Thyroid gland (tissue), 4 donors: ENCODE measurements at places on chromosomes 3 and 15. TPM values are rescaled to one million over a fixed set of nuclear protein-coding genes. Genes with fewer than 3 reads are reported as not detected.

DNA sequence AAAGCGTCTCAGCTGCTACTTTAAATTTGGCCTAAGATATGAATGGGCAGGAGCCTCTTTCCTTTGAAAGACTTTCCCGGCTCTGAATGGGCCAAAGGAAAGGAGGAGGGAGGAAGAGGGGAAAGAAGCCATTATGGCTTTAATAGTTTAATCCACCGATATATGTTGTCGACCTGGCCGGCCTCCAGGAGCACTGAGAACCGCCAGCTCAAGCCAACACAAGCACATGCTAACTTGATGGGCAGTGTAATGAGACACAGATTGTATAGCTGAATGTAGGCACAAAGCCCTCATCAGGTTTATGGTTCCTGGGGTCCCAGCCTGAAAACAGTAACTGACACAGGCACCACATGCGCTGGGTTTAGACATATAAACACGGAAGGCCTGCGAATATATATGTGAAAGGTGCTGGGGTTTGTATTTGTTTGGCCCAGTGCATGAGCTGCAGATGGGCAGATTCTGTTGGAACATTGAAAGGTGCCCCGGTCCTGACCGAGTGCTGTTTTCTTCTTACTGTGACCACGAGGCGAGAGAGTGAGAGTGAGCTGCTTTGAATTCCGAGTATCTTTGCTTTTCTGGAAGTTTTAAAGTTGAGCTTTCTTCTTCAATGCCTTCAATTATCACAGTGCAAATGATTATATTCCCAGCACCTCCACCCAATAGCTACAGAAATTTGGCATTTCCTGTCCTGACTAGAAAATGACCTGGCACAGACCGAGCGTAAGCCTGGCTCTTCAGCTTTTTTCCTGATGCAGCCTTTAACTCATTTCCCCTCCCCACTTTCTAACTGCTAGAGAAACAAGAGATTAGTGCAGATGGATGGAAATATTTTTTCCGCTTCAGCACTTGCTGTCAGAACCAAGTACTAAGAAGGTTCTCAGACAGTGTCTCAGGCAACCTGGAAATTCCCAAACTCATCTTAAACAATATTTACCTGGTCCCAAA, 267.3 kb downstream of the RORA start:
- no peak overlapping the region for H3K4me3 ChIP-seq
- peaks cover 10% of the 10 kb centered on the region for H3K4me1 ChIP-seq
- H3K36me3 ChIP-seq = no peaks in the 10 kb centered on the region
- no peaks in the 10 kb centered on the region for H3K27me3 ChIP-seq

DNA sequence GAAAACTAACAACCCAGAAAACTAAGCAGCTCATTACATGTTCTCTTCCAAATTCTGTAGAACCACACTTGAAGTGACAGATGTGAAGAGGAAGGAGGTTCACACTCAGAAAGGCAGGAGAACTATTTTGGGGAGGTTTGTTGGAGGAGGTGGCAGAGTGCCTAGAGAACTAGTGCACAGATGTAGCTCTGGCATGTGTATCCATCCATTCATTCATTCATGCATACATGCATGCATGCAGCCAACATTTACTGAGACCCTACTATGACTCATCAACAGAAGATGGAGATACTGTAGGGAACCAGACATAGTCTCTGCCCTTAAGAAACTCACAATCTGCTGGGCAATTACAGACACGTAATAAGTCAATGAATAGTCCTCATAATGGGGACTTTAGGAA, 116.7 kb downstream of the ERC2 start:
- no peaks in the 10 kb centered on the region for H3K36me3 ChIP-seq
- no peak overlapping the region for H3K27ac ChIP-seq
- H3K27me3 ChIP-seq = no peaks in the 10 kb centered on the region
- DNase-seq = no peak
- no peaks in the 10 kb centered on the region for H3K4me1 ChIP-seq

DNA sequence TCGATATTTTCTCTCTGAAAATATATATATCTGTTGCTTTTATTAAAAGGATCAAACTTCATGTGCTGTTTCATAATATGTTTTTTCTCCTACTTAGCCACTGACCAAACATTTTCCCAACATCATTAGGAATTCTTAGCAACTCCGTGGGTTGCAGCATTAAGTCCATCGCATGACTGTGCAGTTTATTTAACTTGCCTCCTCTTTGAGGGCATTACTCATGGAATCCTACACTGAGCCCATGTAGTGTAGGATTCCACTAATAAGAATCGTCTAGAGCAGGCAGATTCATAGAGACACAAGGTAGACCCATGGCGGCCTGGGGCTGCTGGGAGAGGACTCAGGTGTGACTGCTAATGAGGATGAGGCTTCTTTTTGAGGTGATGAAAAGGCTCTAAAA, 49.3 kb downstream of the CMTM6 start:
- H3K27ac ChIP-seq = no peak overlapping the region
- peaks cover 5% of the 10 kb centered on the region for H3K4me1 ChIP-seq
- no peak overlapping the region for H3K4me3 ChIP-seq

- H3K27me3 ChIP-seq = no peaks in the 10 kb centered on the region
- H3K27ac ChIP-seq = no peak overlapping the region
- H3K4me1 ChIP-seq = no peaks in the 10 kb centered on the region
- DNase-seq = no peak
- no peaks in the 10 kb centered on the region for H3K36me3 ChIP-seq
These were observed 2.8 kb downstream of the NUP210 start for GRCh38 chr3:13417166-13417947.

Gene GPR62
- 1.8 TPM for total RNA-seq

DNA sequence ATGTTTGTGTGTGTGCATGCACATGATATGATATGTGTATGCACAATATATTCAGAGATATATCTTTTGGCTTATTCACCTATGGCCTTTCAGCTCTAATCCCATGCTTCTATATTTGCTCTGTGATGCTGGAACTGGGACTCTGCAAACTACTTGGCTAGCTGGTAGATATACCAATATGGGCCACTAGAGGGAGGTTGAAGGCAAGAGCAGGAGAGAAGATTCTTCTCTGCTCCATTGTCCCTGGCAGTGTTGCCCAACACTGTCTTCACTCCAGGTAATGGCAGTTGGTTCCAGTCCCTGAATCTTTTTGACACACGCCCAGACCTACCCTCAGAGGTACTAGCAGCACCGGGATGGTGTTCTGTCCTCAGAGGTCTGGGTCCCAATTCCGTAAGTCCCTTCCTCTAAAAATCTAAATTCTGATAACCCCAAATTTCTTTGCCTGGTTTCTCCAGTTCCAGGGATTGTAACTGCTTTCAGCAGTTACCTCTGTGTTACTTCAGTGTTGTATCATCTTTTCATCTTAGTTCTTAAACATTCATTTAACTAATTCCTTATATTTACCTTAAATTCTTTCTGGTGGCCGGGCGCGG, 44.7 kb downstream of the GTPBP8 start:
- no peaks in the 10 kb centered on the region for H3K36me3 ChIP-seq
- no peak overlapping the region for H3K4me3 ChIP-seq
- H3K27ac ChIP-seq = no peak overlapping the region
- no peaks in the 10 kb centered on the region for H3K4me1 ChIP-seq

GRCh38 chr15:95174301-95175259, 943.2 kb downstream of the MCTP2 start:
- no peak overlapping the region for H3K4me3 ChIP-seq
- H3K27me3 ChIP-seq = no peaks in the 10 kb centered on the region
- H3K4me1 ChIP-seq = peaks cover 11% of the 10 kb centered on the region
- H3K36me3 ChIP-seq = no peaks in the 10 kb centered on the region
- peak overlapping the region; percentile 54 for H3K27ac ChIP-seq

Gene SLC12A1
- total RNA-seq = not detected

GRCh38 chr3:102916532-102916931, 481.7 kb downstream of the ZPLD1 start:
- no peaks in the 10 kb centered on the region for H3K36me3 ChIP-seq
- H3K27me3 ChIP-seq = no peaks in the 10 kb centered on the region
- DNase-seq = no peak
- no peak overlapping the region for H3K4me3 ChIP-seq

DNA sequence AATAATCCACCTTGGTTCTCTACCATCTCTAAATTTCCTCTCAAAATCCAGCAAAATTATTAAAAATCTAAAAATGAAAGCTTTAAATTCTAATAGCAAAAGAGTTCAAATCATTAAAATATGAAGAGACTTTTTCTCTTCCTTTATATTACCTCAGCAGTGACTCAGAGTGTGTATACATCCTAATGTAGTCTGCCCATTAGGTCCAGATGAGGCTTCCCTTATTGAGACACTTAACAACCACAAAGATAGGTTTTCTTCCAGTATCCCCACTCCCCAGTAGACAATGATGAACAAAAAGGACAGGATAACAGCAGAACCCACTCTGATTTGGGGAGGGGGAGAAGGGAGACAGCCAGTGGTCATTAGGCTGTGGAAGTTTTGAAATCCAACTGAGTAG, 61.5 kb upstream of the DCBLD2 start:
- no peaks in the 10 kb centered on the region for H3K36me3 ChIP-seq
- H3K4me3 ChIP-seq = no peak overlapping the region
- H3K27me3 ChIP-seq = no peaks in the 10 kb centered on the region
- no peaks in the 10 kb centered on the region for H3K4me1 ChIP-seq
- H3K27ac ChIP-seq = no peak overlapping the region

DNA sequence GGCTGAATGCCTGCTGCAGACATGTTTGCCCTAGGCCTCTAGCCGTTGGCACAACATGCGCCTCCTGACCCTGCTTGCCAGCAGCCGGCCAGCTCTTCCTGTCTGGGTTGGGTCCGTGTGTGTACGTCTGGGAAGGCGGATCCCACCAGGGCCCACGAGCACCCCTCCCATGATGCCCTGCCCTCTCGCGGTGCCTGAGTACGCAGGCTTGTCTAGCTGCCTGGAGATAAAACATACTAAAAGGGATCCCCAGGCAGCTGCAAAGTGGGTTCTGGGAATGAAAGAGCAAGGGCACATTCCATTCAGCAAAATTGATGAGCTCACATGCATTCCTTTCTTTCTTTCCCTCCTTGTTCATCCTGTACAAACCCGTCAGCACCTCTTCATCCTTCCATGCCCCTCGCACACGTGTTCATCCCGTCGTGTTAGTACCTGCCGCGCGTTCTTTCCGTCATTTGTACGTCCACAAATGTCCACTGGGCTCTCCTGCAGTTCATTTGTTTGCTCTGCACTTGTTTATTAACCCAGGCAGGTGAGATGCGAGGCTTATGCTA, 74.3 kb downstream of the FBLN2 start:
- H3K36me3 ChIP-seq = no peaks in the 10 kb centered on the region
- H3K27me3 ChIP-seq = no peaks in the 10 kb centered on the region
- no peak for DNase-seq
- H3K4me1 ChIP-seq = no peaks in the 10 kb centered on the region
- H3K27ac ChIP-seq = no peak overlapping the region

- H3K27me3 ChIP-seq = no peaks in the 10 kb centered on the region
- H3K36me3 ChIP-seq = no peaks in the 10 kb centered on the region
- H3K4me3 ChIP-seq = no peak overlapping the region
- peaks cover 1% of the 10 kb centered on the region for H3K4me1 ChIP-seq
- DNase-seq = no peak
These were observed 279.3 kb upstream of the C2CD4B start for GRCh38 chr15:62444104-62445022.

DNA sequence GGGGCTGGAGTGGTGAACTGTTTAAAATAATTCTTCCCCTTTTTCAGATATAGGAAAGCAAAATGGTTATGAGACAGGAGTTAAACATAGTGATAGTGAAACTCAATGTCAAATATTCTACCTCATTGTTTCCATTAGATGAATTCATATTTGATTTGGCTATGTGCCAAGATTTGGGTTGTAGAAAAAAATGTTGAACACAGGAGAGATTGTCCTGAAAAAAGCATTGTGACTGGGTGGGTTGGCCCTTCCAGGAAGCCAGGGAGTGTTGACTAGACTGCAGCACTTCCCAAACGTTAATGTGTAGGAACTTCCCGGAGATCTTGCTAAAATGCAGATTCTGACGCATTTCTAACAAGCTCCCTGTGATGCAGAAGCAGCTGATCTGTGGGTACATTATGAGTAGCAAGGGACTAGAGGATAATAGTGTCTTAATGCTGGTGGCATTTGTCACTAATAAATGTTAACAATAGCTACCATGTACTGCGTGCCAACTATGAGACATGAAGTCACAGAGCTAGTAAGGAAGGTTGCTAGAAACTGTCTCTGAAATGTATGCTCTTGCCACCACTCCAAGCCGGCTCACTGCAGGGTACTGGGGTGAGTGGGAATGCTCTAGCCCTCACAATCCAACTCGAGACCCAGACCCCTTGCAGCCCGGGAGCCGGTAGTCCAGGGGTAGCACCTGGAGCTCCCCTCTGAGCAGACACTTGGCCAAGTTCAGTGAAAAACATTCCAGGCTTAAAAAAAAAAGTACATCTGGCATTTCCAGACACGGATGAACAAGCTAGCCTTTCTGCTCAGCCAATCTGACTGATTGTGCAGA, 120.6 kb downstream of the CD47 start:
- no peaks in the 10 kb centered on the region for H3K27me3 ChIP-seq
- no peak overlapping the region for H3K4me3 ChIP-seq
- H3K27ac ChIP-seq = no peak overlapping the region
- no peak for DNase-seq
- peaks cover 10% of the 10 kb centered on the region for H3K4me1 ChIP-seq
